ENCODE measurements at places on chromosomes 4 and X.

- DNase-seq = no peak
Measured at GRCh38 chrX:40262157-40263013, 164.6 kb upstream of the BCOR start.

- DNase-seq = no peak
Measured at GRCh38 chr4:7388627-7389026, 46.1 kb downstream of the PSAPL1 start.

- DNase-seq = no peak
Measured at GRCh38 chr4:163404580-163404979, 60.9 kb downstream of the NPY5R start.

DNA sequence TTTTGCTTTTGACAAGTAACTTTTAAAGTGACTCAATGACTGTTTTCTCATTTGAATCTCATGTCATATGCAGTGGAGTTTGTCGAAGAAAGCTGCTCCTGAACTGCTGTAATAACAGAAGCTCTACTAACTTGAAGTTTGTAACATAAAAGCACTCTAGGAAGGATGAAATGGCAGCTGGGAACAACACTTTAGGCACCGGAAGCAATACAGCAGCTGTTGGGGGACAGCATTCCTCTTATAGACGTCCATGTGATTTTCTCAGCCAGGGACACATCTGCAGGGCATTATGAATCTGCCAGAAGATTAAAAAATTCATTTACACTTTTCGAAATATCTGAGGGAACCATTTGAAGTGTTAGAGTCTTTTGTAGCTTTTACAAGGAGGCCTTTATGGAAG is 1035.8 kb downstream of the ADGRL3 start:
- DNase-seq = no peak

DNA sequence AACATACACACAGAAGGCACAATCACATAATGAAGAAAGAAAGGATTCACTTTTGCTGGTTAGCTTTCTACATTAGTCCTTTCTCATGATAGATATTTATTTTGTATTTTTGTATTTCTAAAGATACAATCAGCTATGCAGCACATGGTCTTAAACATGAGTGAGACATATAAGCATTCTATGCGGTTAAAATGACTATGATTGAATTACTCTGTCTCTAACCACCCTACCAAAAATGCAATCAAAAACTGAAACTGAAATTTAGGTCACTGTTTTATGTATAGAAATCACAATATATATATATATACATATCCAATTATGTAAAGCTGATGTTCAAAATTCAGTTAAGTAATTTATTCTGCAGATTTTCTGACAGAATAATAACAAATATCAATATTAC is 21.9 kb downstream of the CXXC4 start:
- DNase-seq = no peak

DNA sequence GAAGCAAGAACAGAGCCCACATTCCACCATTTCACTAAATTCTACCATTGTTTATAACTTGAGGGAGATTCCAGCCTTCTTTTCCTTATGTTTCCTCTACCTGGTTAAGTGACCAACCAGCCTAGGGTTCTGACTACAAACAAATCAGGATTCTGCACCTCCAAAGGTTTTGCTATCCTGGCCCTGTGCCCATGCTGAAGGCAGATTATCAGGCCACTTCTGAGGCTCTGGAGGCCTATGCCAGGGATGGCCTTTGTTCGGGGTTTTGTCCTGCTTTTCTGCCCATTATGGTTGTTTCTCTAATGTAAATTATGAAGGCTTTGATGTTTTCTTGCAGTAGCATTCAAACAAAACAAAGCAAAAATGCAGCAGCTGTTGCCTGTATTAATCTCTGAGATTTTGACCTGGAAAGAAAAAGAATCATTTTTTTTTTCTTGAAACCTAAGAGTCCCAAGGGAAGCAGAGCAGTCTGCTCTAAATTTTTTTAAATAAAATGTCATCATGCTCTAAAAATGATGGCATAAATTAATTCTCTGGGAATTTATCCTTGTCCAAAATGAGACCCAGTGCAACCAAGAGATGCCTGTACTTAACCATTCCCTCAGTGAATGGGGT is 55.6 kb downstream of the RNF150 start:
- no peak for DNase-seq

DNA sequence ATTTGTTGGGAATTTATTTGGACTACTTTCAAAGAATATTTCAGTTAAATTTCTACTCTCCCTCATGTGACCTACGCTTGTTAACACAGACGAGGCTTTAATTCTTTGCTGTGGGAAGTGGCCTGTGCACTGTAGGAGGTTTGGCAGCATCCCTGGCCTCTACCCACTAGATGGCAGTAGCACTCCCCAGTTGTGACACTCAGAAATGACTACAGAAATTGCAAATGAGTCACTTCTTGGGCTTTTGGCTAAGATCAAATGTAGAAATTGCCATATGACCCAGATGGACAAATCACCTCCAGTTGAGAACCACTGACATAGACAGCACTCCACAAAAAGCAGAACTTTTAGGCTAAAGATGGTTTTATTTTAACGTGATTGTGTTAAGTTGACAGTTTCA is 22.1 kb downstream of the PIR start:
- DNase-seq = peak; percentile 20

GRCh38 chr4:98519268-98519977 is 139.0 kb downstream of the TSPAN5 start:
- DNase-seq = no peak

DNA sequence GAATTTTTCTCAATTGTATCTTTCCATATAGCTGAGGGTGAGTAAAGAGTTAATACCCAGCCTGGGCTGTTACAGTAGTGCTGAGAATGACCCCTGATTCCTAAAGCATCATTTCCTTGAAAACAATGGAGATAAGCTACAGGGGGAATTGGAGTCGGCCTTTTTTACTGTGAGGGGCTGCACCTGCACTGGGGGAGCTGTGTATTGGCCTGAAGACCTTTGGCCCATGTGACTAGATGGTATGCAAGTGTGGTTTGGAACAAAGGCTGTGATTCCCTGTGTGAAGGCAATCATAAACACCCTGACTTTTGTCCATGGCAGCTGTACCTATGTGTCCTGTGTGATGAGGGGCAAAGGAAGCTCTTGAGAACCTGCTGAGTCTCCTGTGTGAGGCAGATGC is 124.0 kb upstream of the HPGD start:
- DNase-seq = peak; percentile 7

Data from iPS-NIHi11 (cell line).